ENCODE measurements at places on chromosomes 3 and 15. TPM values are rescaled to one million over a fixed set of nuclear protein-coding genes. Genes with fewer than 3 reads are reported as not detected.

DNA sequence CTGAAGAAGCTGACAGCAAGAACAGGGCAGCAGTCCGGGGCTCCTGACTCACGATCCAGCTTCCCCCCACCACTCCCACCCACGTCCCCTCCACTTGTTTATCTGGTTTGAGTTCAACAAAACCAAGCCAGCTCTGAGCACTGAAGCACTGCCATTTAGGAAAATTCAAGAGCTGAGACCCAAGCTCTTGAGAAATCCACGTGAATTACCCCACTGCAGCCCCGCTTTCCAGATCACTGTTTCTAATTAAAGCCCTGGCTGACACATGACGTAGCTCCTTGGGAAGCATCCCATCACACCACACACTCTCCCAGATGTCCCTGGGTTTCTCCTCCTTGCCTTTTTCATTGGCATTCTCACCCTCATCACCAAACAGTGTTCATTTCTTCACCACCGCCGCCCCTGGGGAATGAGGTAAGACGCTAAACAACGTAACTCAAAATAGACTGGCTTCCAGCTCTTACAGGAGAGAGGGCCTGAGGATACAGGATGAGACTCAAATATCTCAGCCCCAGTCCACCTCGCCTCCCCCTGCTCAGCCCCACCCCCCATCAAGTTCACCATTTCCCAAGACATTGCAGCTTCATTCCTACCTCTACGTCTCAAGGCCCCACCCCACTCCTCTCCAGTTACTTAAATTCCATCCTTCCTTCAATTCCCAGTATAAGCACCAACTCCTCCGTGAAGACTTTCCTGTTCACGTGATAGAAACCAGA, 95.4 kb downstream of the SRGAP3 start:
- no peak for DNase-seq

GRCh38 chr3:179967622-179968021, 69.1 kb downstream of the PEX5L start:
- DNase-seq, result no peak

DNA sequence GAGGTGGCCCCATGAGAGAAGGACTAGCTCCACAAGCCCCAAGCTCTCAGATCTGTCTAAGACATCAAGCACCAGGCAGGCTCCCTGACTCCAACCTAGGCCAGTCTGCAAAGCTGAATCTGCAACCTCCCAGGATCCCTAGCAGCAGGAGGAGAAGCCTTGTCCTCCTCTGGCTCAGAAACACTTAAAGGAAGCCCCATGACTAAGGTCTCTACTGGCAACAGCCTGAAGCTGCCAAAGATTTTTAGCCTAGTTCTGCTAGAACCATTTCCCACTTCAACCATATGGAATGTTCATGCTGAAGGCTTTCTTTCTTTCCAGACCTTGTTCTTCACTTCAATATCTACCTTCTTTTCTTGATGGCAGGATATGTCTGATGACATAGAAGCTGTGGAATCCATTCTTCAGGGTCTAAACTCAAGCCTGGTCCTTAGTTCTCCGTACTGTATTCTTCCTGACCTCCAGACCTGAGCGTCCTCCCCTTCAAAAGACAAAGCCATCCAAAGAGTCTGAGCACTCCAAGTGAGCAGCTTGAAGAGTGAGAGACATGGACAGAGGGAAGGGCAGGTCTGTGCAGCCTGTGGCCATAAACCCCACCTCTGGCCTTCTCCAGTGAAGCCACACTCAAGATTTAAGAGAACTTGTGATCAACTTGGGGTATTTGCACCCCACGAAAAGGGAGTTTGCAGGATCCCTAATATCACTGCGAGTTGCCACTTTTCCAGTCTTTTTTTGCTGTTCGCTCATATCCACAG, 23.1 kb downstream of the SST start:
- no peak for DNase-seq

The NCEH1 gene
- total RNA-seq, result 20.5 TPM

DNA sequence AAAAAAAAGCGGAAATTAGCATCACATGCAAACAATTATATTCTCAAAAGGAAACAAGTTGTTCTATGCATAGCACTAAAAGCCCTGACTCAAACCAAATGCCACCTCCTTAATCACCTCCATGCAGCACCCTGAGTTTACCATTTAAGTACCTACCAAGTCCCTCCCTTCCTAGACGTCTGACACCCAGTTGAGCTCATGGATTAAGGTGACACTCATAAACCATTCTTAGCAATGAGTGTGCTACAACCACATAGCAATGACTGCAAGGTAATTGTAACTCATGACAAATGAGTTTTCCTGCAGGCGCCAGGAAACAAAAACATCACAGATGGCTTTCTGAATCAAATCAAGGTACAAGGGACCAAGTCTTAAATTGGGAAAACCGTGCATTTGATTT, 32.0 kb downstream of the WWTR1 start:
- peak; percentile 67 for DNase-seq

DNA sequence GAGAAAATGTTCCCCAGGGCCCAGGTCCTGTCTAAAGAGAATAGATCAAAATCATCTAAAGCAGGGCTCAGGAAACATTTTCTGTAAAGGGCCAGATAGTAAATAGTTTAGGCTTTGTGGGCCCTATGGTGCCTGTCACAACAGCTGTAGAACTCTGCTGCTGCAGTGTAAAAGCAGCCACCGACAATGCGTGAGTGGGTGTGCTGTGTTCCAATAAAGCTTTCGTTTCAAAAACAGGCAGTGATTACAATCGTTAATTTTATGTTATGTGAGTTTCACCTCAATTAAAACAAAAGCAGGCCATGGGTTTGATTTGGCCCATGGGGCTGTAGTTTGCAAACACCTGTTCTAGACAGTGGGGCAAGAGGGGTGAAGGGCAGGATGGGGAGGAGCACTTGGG, 12.5 kb upstream of the HEG1 start:
- no peak for DNase-seq

DNA sequence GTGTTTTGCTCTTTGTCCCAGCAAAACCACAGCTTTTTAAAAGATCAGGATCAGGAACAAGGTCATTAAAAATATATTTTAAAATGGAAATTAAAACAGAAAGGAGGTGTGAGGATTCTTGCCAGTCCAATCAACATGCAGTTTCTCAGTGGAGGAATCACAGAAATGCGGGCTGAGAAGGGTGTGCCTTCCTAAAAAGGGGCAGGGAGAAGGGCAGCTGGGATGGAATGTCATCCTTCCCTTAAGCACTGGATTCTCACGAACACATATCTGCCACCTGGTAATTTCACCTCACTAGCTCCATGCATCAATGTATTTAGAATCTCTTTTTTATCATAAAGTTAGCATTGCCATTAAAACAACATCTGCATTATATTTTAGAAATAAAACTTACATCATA, 21.4 kb downstream of the ABI3BP start:
- no peak for DNase-seq

DNA sequence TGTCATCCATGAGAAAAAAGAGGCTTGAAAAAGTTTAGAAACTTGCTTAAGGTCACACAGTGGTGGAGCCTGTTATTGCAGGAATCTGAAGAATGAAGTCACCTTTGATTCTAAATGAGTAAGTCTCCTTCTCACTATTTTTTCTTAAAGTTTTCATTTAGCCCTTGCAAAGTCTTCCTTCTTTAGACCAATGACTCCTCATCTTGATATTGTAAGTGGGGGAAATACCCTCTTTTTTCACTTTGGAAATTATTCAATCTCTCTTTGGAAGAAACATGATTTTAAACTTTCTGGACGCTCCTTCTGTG, 787 bp upstream of the SLMAP start:
- peak; percentile 82 for DNase-seq

- peak; percentile 83 for DNase-seq
Measured at GRCh38 chr3:67654099-67654843, at the start of gene SUCLG2. TSS of gene SUCLG2 (minus strand) at chr3:67654612. CDS start at chr3:67654586, 26 bp downstream.

- DNase-seq, result no peak
Measured at GRCh38 chr15:40958146-40958545, 4.9 kb downstream of the CHAC1 start.

GRCh38 chr3:8873740-8874139, 89.5 kb downstream of the RAD18 start:
- DNase-seq, result no peak

The HES1 gene
- 42.0 TPM for total RNA-seq

DNA sequence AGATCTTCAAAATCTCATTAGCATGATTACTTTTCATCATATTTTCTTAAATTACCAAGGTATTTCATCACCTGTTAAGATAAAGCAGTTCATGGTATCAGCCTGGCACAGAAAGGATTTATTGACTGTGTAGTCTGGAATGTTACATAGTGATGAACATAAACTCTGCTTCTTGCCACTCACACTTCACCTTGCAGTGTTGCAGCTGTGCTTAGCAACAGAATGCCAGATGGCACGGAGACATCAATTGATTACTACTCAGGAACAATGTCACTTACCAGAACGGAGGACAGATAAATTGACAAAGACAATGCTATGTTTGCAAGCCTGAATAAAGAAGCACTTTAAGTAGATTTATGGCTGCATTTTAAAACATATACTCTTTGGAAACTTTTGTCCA, 15.0 kb upstream of the BCHE start:
- DNase-seq, result no peak

DNA sequence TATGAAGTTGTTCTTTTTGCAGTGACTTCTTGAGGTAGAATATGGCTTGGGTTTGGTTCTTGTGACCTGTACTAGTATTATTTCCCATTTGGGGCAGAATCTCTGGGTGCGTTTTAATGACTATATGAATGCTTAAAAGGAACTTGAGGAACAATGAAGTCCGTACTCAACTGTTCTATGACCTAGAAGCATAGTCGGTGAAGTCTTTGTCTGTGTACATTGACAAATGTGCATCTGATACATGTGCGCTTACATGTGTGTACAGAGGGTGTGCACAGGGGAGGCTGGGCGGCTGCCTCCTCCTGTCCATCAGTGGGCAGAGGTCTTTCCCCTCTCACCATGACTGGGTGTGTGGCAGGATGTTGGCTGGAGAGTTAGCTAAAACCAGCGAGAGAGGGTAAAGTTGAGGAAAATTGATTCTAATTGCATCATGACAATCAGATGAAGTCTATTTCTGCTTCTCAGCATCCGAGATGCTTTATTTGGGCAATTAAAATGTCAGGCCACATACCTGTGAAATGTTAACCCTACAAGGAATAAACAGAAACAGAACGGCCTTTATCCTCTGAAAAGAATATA, 1.0 kb upstream of the NR2F2 start:
- DNase-seq, result peak; percentile 82

The PLSCR2 gene
- total RNA-seq, result not detected

The WDR48 gene
- total RNA-seq, result 25.3 TPM

The ZKSCAN7 gene
- total RNA-seq, result 1.9 TPM

DNA sequence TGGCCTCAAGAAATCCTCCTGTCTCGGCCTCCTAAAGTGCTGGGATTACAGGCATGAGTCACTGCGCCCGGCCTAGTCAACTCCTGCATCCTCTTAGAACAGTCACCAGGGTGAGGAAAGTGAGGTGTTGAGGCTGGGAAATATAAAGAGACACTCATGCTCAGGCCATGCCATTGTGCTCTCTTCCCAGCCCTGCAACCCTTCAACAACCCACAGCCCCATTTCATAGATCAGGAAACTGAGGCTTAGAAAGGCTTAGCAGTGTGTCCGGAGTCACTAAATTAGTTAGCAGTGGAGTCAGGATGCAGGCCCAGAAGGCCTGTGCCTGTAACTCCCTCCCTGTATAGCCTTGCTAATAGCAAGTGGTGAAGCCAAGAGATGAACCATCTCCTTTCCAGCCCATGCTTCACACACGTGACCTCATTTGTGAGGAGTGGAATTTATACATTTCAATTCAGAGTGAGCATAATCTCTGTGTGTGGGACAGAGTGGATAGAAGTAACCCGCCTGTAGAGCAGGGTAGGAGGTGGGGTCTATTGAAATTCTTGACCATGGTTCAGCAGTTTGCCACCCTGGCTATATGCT, 51.7 kb upstream of the USP3 start:
- no peak for DNase-seq

All from endothelial cell of umbilical vein (primary cell).